ENCODE measurements at places on chromosomes 12 and 14.
A peak's percentile ranks its signal among the peaks of the same experiment; 100 is the strongest.

- no peak for DNase-seq
Observed at GRCh38 chr12:92857818-92858217, 71.3 kb downstream of the EEA1 start.

DNA sequence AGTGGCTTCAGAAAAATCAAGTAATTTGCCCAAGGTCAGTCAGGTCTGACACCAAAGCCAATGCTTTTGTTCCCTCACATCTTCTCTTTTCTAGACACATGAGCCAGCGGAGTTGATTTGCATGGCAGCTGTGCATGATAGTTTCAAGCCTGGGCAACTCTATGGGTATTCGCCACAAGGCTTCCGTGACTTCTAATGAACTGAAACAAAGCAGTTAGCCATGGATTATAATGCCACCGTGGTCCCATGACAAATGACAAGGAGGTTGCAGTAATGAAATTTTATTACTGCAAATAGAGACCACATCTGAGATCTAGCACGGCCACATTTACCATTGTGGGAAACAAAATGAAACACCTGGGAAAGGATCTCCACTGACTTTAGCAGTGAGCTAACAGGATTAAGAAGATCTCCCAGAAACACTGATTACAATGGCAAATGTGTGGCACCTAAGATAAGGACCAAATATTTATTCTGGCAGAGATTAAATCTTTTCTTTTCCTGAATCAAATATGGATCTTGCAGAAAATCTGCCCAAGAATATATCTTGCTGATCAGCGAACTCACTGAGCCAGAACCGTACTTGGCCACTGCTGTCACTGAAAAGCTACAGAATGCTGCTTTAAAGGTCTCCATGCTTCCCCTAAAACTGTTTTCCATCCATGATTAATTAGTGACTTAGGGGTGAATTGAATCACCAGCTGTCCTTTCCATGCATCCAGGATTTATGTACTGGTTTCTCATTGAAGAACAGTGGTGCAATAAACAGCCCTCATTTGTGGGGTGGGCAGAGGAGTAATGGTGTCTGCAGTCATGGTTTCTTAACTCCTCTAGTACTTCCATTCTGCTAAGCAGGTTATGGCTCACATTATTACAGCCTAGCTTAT lies 551.0 kb downstream of the DIO2 start:
- DNase-seq: no peak

- no peak for DNase-seq
Observed at GRCh38 chr12:29110506-29111442, 38.3 kb upstream of the FAR2 start.

GRCh38 chr14:36363704-36364103 lies 43.3 kb upstream of the MBIP start:
- no peak for DNase-seq

DNA sequence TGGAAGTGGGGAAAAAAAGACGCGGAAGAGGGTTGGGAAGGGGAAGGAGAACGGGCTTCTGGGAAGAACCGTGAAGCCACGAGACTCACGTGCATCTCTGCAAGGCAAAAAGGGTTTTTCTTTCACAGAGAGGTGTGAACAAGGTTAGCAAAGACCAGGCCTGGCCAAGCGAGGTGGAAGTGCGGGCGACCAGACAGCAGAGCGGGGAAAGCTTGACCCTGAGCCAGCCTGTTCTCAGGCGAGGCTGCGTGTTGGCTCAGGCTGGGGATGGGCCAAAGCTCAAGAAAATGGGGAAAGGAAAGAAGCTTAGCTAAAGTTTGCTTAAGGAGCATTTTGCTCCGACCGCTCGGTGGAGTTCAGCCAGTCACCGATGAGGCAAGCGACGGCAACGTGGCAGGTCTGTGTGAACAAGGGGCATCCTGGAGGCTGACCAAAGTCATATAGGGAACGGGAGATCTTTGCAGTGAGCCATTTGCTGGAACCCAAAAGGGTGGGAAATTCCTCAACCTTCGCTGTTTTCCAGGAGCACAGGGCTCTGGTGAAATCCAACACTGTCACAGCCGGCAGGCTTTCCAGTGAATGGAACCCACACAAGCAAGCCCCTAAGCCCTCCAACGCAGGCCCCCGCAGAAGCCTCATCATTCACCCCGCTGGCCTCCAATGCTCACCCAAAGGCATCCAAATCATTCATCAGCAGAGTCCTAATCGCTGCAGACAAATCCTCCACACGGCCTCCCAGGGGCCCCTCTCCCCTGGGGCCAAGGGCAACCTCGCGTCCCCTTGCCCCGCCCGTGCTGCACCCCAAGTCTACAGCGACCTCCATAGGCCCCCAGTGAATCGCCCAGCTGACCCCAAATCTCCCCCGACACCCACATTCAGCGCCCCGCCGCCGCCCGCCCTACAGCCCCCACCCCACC lies 754 bp downstream of the ZNF605 start:
- DNase-seq: peak; percentile 72

DNA sequence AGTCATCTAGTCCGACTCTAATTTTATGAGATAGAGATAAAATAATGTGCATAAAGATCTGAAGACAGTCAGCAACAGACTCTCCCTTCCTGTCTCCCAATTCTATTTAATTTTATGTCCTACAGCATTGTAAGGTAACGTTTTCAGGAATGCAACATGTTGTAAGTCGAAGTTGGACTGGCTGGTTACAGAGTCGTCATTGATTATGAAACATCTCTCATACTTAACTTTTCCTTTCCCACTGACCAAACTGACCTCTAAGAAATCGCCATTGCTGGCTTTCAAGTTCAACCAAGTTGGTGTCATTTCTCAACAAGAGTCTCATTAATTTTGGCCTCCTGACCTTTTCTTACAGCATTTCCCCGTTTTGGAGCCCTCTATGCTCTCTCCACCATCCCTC lies 4.9 kb upstream of the RIC8B start:
- DNase-seq: no peak

DNA sequence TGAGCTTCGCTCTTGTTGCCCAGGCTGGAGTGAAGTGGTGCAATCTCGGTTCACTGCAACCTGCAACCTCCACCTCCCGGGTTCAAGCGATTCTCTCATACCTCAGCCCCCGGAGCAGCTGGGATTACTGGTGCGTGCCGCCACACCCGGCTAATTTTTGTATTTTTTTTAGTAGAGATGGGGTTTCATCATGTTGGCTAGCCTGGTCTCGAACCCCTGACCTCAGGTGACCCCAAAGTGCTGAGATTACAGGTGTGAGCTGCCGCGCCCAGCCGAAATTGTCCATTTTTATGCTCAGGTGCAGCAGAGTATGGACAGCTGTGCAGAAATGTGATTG lies 19.2 kb upstream of the CYP46A1 start:
- DNase-seq: no peak

DNA sequence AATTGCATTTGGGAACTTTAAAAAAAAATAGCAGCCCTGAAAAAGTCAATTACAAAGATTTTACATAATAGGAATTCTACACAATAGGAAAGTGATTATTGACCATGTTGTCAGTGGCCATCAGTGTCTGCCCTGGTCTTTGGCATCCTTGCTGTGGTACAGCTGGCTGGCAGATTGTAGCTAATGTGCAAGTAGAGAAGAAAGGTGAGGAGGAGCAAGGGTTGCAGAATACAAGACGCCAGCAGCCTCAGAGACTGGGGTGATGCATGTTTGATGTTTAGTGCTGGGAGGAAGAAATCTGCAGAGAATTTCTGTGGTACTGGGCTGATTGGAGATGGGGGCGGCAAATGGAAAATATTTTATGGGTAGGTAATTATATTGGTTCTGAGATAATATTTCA lies 322.9 kb downstream of the TMEM117 start:
- DNase-seq: no peak

GRCh38 chr12:67155863-67156262 lies 113.3 kb upstream of the CAND1 start:
- DNase-seq: peak; percentile 47

DNA sequence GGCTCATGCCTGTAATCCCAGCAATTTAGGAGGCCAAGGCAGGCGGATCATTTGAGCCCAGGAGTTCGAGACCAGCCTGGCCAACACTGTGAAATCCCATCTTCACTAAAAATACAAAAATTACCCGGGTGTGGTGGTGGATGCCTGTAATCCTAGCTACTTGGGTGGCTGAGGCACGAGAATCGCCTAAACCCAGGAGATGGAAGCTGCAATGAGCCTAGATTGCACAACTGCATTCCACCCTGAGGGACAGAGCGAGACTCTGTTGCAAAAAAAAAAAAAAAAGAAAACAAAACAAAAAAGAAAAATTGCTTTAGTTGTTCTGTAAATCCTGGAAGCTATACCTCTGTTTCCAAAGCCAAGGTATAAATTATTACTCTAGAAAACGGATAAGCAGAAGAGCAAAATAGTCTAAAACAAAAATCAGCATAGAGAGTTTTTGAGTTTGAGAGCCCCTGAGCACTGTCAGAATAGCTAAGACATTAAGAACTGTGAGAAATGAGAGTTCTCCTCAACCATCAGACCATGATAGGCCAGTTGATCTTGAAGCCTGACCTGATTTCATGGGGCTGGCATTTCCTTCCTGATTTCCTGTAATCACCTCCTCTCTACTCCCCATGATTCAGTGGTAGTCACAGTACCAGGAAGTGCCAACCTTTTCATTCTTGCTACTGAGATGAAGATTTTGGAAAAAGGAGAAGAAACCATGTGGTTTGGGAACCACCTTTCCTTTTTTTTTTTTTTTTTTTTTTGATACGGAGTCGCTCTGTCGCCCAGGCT lies 31.7 kb downstream of the ATP2A2 start:
- peak; percentile 55 for DNase-seq

GRCh38 chr12:89280833-89281538 lies 71.3 kb downstream of the DUSP6 start:
- DNase-seq: no peak

- no peak for DNase-seq
Observed at GRCh38 chr12:113221997-113222729, 899 bp downstream of the TPCN1 start.

GRCh38 chr14:94171208-94171607 lies 2.9 kb upstream of the PPP4R4 start:
- DNase-seq: no peak

DNA sequence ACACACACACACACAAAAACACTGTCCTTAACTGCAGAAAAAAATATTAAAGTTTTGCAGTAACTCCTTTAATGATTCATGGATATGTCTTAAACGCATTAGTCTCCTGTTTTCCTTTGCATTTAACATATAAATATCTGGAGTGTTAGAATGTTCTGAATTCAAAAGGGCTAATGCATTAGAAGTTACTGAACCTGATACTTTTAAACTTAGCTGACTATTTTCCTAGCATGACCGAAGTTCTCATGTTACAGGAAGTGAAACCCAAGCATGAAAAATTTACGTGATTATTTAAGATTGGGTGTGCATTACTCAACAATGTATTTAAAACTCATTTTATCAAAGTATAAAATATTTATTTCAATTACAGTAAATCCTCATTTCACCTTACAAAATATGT lies 791.2 kb downstream of the FLRT2 start:
- DNase-seq: no peak

DNA sequence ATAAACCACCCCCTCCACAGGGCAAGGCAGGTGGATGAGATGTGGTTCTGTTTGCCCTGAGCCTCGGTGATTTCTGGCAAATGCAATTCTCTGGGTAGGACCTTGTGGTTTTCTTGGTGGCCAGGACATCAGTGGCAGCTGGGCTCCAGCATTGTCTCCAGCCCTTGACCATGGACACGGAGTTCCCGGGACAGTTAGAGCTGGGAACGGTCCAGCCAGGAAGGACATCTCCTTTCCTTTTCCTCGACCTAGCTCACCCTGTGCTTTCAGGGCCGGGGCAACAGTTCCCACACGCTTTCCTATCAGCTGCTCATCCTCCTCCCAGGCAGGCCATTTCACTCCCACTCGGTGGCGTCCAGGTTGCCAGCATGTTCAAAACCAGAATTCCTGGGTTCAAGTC lies 9.2 kb downstream of the SERPINA4 start:
- no peak for DNase-seq

- peak; percentile 1 for DNase-seq
Observed at GRCh38 chr12:45034861-45035265, 16.0 kb downstream of the DBX2 start.

DNA sequence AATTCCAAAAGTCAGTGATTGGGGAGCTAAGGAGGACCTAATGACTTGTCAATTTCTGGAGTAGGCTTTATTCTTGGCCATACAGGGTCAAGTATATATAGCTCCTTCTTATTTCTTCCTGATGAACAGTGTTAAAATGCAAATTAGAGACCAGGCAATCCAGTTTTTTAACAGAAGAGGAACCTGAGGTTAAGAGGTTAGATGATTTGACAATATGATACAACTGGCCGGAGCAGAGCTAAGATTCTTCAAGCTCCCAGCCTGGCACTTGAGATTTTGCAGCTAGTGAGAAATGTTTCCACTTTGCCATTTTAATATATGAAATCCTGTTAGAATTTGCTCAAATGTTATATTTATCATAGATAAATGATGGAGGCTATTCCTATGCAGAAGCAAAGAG lies 204.0 kb downstream of the SSPN start:
- DNase-seq: no peak

DNA sequence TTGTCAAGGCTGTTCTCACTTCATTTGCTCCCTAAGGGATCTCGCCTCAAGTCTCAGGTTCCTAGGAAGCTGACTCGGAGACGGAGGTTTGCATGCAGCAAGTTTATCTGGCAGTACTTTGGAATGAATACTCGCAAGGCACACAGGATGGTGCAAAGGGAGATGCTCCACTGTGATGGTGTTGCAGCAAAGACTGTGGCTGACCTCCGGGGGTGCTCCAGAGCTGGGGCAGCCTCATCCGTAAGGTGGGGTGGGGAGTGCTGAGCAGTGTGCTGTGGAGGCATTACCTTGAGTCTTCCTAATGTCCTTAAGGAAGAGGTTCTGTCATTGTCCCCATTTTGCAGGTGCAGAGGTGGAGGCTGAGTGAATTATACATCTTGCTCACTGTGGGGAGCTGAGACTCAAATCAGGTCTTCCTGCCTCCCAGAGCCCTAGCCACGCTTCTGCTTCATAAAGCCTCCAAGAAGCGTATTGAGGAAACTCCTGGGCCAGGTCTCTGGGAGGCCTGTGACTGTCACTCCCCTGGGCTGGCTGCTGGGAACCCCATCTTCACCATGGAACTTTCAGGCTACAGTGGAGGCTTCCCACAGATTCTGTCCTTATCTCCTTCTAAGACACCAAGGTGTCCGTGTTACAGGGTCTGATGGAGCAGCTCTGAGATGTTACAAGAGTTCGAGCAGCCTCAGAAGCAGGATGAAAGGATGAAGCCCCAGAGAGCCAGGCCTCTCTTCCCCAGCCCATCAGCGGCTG lies 39.5 kb downstream of the GALNT16 start:
- DNase-seq: no peak

DNA sequence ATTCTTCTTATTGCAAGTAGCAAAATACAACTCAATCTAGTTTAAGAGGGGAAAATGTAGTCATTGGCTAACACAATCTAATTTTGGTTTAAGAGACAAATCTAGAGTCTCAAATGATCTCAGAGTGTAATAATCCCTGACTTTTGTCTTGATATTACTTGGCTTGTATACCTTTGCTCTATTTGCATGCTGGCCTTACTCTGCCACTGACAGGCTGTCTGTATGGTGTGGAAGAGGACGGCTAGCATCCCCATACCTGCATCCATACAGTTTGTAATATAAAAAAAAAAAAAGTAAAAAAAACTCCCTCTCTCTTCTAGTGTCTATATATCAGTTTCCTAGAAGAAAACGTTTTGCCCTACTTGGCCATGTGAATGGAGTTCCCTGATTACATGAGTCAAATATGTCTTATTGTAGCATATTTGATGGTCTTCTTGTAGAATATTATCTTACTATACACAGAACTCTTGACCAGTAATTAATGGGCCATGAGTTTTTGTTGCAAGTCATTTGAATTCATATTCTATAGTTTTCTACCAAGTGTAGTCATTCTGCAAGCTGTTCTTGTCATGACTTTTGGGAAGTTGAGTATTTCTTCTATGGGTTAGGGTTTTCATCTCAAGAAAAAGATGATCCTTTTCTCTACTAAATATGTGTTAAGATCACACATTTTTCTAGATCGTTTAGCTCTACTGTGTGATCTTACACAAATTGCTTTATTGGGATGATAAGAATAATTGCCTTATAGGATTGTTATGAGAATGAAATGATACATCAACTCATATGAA lies 8.2 kb downstream of the HIF1A start:
- DNase-seq: no peak

Data from fibroblast of skin of abdomen (primary cell).